ENCODE measurements at places on chromosomes 1 and 21.

DNA sequence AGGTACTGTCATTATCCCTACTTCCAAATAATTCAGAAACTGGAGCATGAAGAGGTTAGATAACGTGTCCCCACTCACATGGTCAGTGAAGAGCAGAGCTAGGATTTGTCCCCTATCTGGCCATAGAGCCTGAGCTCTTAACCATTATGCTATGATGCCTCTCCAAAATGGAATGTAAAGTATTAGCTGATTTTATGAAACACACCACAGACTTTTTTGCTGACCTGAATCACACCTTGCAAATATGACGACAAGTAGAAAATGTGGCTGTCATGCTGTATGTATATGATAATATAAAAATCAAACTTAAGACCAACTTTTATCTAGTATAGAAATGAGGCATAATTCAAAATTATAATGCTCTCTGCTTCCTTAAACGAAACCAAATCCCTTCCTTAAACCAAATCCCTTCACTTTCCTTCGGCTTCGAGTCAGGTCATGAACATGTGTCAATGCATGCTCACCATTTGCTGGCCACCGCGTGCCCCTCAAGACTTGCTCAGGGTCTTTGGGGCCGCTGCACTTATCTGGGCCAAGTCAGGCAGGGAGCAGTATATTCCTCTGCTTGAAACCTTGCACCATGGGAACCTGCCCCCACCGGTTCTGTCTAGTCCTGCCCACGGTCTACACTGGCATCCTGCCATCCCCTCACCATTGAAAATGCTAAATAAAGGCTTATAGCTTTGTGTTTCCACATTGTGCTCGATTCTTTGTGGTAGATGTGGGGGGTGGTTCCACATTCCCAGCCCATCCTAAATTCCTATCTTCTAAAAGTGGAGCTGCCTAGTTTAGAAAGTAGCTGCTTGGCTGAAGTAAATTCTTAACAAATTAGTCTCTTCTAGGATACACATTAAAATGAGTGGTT lies 1.6 kb upstream of the TMCC2 start:
- DNase-seq = no peak

- DNase-seq = no peak
Measured at GRCh38 chr1:16267690-16268180, 30.8 kb upstream of the CPLANE2 start.

DNA sequence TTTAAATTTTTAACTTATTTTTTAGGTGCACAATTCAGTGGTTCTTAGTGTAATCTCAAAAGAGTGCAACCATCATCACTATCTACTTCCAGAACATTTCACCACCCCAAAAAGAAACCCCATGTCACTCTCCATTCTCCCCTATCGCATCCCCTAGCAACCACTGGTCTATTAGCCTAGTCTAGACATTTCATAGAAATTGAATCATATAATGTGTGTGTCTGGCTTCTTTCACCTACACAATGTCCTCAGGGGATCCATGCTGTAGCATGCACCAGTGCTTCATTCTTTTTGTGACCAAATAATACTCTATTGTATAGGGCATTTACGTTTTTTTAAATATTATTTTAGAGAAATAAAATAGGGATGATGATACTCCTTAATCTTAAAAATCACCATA lies 64.7 kb downstream of the JAK1 start:
- DNase-seq = no peak

- DNase-seq = no peak
Measured at GRCh38 chr1:61012341-61012761, 70.0 kb upstream of the NFIA start.

GRCh38 chr1:183838221-183838620 lies 33.3 kb downstream of the RGL1 start:
- DNase-seq = no peak

DNA sequence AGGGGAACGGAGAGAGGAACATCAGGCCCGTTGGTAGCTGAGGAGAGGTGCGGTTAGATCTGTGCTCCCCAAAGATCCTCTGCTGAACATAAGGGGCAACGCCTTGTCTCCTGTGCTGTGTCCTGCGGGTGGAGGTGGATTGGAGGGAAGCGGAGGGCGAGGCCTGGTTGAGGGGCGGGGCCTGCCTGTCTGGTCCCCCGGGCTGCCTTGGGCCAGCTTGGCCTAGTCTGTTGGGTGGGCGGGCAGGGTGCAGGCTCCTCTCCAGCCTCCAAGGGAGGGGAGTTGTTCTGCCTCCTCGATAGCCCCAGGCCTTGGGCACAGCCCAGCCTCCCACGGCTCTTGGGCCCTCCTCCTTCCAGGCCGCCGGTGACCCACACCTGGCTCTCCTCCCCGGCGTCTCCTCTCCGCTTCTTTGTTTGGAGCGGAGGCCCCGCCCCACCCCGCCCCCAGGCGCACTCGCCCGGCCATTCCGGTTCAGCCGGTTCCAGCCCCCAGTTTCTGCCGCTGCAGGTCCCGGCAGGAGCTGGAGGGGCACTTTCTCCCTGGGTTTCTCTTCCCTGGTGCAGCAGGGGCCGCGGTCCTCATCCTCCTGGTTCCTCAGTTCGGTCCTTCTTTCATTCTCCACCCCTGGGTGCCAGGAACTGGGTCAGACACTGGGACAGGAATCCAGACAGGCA lies 19.4 kb downstream of the PTPRF start:
- peak; percentile 11 for DNase-seq

GRCh38 chr1:18121072-18121820 lies 13.6 kb downstream of the IGSF21 start:
- DNase-seq = no peak

GRCh38 chr1:100075773-100076172 lies 57.0 kb downstream of the SASS6 start:
- no peak for DNase-seq

DNA sequence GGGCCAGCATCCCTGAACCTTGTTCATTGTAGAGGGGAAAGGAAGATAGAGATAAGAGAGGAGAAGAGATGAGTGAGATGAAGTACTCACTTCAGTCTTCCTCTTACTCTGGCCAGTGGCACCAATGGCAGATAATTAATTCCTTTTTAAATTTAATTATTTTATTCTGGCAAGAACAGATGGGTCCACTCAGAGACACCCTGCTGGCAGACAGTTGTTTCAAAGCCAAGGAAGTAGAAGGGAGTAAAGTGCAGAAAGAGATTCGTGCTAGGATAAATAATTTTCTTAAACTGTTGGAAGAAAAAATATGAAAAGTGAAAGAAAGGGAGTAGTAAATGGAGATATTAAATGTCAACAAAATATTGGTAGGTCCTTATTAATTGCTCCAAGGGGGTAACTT lies 7.7 kb upstream of the GJA5 start:
- DNase-seq = no peak

GRCh38 chr1:211625040-211625439 lies 46.1 kb upstream of the SLC30A1 start:
- DNase-seq = no peak

DNA sequence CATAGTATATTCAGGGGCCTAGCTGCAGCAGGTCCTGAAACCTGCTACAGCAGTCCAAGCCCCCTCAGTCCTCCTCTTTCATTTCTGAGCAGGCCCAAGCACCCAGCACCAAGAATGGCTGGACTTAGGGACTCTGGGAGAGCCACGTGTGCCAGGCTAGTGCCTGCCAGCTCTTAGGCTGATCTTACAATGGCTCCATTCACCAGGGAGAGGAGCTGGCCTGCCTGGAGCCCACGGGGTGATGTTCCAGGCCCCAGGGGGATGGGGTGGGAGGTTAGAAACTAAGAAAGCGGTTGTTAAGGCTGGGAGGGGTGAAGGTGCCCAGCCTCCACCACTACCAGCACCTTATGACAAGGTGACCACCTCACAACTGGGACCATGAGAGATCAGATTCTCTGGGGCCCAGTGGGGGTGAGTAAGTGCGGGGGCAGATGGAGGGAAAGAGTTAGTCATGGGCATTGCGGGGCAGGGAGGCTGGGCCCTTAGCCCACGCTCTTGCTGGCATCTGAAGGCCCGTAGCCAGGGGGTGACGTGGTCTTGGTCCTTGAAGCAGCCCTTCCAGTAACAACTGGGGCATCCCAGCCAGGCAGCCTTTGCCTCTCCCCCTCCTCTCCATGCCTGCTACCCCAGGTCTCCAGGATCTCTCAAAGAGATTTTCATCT lies 30.3 kb upstream of the CLIC4 start:
- no peak for DNase-seq

DNA sequence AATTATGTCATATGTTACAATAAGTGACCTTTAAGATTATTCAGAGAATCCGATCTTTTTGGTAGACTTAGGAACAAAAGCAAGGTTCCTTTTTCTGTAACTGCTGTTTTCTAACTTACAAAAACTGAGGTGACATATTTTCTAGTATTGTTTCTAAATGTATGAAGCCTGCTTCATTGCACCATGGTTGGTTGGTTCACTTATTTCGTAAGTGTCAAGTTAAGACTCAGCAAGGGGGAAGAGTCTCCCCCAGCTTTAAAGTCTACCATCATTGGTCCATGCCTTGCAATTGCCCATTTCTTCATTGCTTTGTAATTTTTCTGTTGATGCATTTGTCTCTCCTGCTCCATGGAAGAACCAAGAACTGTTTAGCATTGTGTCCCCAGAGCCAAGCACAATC lies 136.9 kb downstream of the DISC1 start:
- DNase-seq = no peak

- DNase-seq = no peak
Measured at GRCh38 chr21:29829564-29830275, 110.1 kb downstream of the GRIK1 start.
